ENCODE measurements at places on chromosomes 4 and X.

GRCh38 chr4:98098764-98099163 lies 44.5 kb downstream of the STPG2 start:
- no peak for DNase-seq

GRCh38 chr4:95059663-95060062 lies 301.9 kb downstream of the BMPR1B start:
- no peak for DNase-seq

DNA sequence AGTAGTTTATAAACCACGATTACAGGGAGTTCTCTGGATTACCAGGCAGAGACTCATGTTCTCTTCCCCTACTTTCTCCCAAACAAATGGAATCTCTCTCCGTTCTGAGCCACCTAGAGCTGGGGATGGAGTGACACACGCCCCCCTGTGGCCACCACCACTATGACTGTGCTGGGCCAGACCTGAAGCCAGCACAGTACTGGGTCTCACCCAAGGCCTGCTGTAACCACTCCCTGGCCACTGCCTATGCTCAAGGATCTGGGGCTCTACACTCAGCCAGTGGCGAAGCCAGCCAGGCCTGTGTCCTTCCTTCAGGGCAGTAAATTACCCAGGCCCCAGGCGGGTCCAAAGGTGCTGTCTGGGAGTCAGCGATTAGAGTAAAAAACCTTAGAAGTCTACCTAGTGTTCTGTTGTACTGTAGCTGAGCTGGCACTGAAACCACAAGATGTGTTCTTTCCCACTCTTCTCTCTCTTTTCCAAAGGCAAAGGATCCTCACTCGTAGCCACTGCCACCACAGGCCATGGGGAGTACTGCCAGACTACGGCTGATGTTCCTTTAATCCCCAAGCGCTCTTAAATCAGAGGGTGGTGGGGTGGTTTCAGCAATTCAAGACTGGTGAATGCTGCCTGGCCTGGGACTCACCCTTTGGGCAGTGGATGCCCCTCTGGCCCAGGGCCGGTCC lies 412.2 kb upstream of the ARX start:
- DNase-seq: no peak

GRCh38 chrX:36640232-36640631 lies 367.9 kb upstream of the FAM47C start:
- no peak for DNase-seq

GRCh38 chrX:16589211-16589610 lies 60.7 kb upstream of the S100G start:
- no peak for DNase-seq

All from right renal cortex interstitium (tissue), 3 donors.